ENCODE measurements at places on chromosomes 4 and X. TPM values are rescaled to one million over a fixed set of nuclear protein-coding genes. Genes with fewer than 3 reads are reported as not detected.
A peak's percentile ranks its signal among the peaks of the same experiment; 100 is the strongest.

- no peaks in the 10 kb centered on the region for H3K4me1 ChIP-seq
- DNase-seq: no peak
- H3K27ac ChIP-seq: no peak overlapping the region
- no peaks in the 10 kb centered on the region for H3K27me3 ChIP-seq
These were observed 104.5 kb upstream of the MAOA start for GRCh38 chrX:43551590-43551989.

Gene FGFBP2
- total RNA-seq: 2.8 TPM

Gene CDKL5
- 5.2 TPM for total RNA-seq

GRCh38 chr4:87216469-87216868, 3.9 kb downstream of the KLHL8 start:
- H3K27ac ChIP-seq: no peak overlapping the region
- H3K27me3 ChIP-seq: no peaks in the 10 kb centered on the region
- no peaks in the 10 kb centered on the region for H3K36me3 ChIP-seq

GRCh38 chr4:31803526-31804195, 1083.5 kb downstream of the PCDH7 start:
- DNase-seq: no peak
- no peaks in the 10 kb centered on the region for H3K4me1 ChIP-seq
- H3K27ac ChIP-seq: no peak overlapping the region
- H3K4me3 ChIP-seq: no peak overlapping the region
- H3K36me3 ChIP-seq: no peaks in the 10 kb centered on the region
- no peaks in the 10 kb centered on the region for H3K27me3 ChIP-seq

GRCh38 chr4:89254847-89255246, 52.8 kb downstream of the GPRIN3 start:
- DNase-seq: no peak
- H3K27ac ChIP-seq: no peak overlapping the region
- no peaks in the 10 kb centered on the region for H3K36me3 ChIP-seq

- H3K4me1 ChIP-seq: no peaks in the 10 kb centered on the region
- H3K27ac ChIP-seq: no peak overlapping the region
- DNase-seq: no peak
- no peaks in the 10 kb centered on the region for H3K27me3 ChIP-seq
- no peak overlapping the region for H3K4me3 ChIP-seq
These were observed 195.2 kb upstream of the ANXA10 start for GRCh38 chr4:167897116-167897515.

GRCh38 chr4:3493720-3494461, 30.8 kb downstream of the DOK7 start:
- H3K36me3 ChIP-seq: peaks cover 25% of the 10 kb centered on the region
- peaks cover 4% of the 10 kb centered on the region for H3K4me1 ChIP-seq
- H3K27ac ChIP-seq: no peak overlapping the region
- no peak for DNase-seq

Gene HSD17B13
- 0.83 TPM for total RNA-seq

Gene TNIP3
- total RNA-seq: not detected

GRCh38 chrX:148984238-148984637, 483.8 kb downstream of the AFF2 start:
- H3K4me3 ChIP-seq: no peak overlapping the region
- DNase-seq: no peak
- no peak overlapping the region for H3K27ac ChIP-seq
- no peaks in the 10 kb centered on the region for H3K27me3 ChIP-seq

DNA sequence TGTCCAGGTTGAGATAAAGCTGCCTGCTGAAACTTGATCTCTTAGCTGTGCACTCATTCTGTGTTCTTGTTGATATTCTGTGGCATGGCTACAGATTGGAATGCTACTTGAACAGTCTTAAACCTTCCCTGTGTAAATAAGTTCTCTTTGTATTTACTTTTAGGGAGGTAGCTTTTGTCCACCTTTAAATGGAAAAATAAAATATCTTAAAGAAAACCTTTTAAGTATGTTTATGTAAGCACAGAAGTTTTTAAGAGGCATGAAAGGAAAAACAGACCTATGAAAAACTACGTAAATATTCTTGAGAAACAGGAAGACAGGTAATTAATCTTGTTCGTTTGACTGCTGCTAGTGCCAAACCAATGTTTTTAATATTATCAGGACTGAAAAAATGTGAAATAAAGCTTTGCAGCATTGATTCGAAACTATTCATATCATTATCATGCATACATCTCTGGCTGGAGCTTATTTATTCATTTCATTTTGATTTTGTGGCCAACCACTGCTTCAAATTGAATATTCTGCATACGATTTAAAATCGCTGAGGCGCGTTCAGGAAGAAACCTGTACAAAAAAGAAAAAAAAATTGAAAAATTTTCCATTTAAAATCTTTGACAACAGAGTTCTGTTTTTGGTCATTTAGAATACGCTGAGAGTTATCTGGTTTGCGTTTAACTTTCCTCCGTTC, 17.8 kb downstream of the HSD17B13 start:
- H3K36me3 ChIP-seq: no peaks in the 10 kb centered on the region
- DNase-seq: no peak
- no peak overlapping the region for H3K4me3 ChIP-seq
- H3K27me3 ChIP-seq: no peaks in the 10 kb centered on the region
- H3K27ac ChIP-seq: no peak overlapping the region

GRCh38 chrX:8868070-8868773, 67.0 kb upstream of the FAM9A start:
- no peak for DNase-seq
- H3K4me1 ChIP-seq: no peaks in the 10 kb centered on the region
- H3K4me3 ChIP-seq: no peak overlapping the region

Gene BEND2
- total RNA-seq: not detected

- no peak for DNase-seq
- H3K36me3 ChIP-seq: no peaks in the 10 kb centered on the region
- H3K4me3 ChIP-seq: no peak overlapping the region
- no peaks in the 10 kb centered on the region for H3K4me1 ChIP-seq
- no peak overlapping the region for H3K27ac ChIP-seq
- no peaks in the 10 kb centered on the region for H3K27me3 ChIP-seq
These were observed 45.6 kb downstream of the RAP2C start for GRCh38 chrX:132173647-132174046.

Gene GABRE
- 3.8 TPM for total RNA-seq

Gene LNX1
- 9.0 TPM for total RNA-seq

GRCh38 chr4:33386764-33387163, 2666.6 kb downstream of the PCDH7 start:
- DNase-seq: no peak
- H3K27me3 ChIP-seq: no peaks in the 10 kb centered on the region
- no peaks in the 10 kb centered on the region for H3K4me1 ChIP-seq
- no peaks in the 10 kb centered on the region for H3K36me3 ChIP-seq
- no peak overlapping the region for H3K27ac ChIP-seq
- no peak overlapping the region for H3K4me3 ChIP-seq

GRCh38 chr4:173508386-173509035, 21.5 kb downstream of the HAND2 start:
- H3K4me1 ChIP-seq: peaks cover 53% of the 10 kb centered on the region
- H3K4me3 ChIP-seq: peak overlapping the region; percentile 59
- DNase-seq: no peak
- no peaks in the 10 kb centered on the region for H3K36me3 ChIP-seq
- peak overlapping the region; percentile 83 for H3K27ac ChIP-seq

- H3K4me3 ChIP-seq: no peak overlapping the region
- H3K36me3 ChIP-seq: no peaks in the 10 kb centered on the region
- H3K27ac ChIP-seq: no peak overlapping the region
These were observed 34.1 kb downstream of the PLS3 start for GRCh38 chrX:115595049-115595448.

GRCh38 chrX:117973110-117973807, 143.4 kb downstream of the KLHL13 start:
- H3K4me3 ChIP-seq: peak overlapping the region; percentile 36
- H3K27me3 ChIP-seq: no peaks in the 10 kb centered on the region
- H3K27ac ChIP-seq: no peak overlapping the region
- H3K4me1 ChIP-seq: no peaks in the 10 kb centered on the region

GRCh38 chr4:159151689-159152088, 48.8 kb downstream of the RAPGEF2 start:
- peaks cover 26% of the 10 kb centered on the region for H3K4me1 ChIP-seq
- H3K4me3 ChIP-seq: no peak overlapping the region
- H3K27me3 ChIP-seq: no peaks in the 10 kb centered on the region
- no peak for DNase-seq

DNA sequence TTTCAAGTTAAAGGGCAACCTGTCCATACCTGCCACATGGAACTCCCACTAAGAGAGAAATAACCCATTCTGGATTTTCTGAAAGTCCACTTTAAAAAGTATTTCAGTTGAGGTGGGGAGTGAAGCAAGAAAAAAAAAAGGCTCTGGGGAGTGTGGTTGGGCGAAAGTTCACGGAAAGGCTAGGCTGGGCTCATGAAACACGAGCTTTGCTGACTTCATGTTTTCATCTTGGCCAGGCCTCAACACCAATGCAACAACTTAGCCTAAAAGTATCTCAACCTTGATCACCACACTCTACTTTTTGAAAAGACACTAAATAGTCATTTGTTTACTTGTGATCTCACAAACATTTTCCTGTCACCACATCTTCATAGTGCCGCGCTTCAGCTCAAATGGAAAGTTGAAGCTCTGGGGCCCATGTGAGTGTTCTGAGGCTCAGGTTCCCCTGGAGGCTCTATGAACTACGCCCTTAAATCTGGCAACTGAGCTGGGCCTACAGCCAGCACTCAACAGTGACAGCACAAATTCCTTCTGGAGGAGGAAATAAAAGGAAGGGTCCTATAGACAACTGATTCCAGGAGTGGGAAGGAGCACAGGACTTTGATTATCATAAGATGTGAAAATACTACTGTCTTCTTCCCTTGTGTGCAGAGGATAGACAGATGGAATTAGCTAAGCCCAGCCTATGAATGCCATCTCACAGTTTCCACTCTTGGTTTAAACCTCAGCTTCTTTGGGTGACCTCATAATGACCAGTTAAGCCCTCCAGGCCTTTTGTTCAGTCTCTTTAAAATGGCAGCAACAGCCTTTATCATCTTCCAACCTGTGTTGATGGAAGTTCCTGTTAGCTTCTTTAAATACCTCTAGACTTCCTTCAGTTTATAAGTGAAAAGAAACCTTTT, 5.1 kb downstream of the CD40LG start:
- H3K36me3 ChIP-seq: no peaks in the 10 kb centered on the region
- no peak for DNase-seq
- H3K4me1 ChIP-seq: no peaks in the 10 kb centered on the region
- no peak overlapping the region for H3K27ac ChIP-seq
- no peaks in the 10 kb centered on the region for H3K27me3 ChIP-seq

Data from esophagus muscularis mucosa (tissue), 4 donors.